ENCODE measurements at places on chromosomes 16 and 17.
A peak's percentile ranks its signal among the peaks of the same experiment; 100 is the strongest.

DNA sequence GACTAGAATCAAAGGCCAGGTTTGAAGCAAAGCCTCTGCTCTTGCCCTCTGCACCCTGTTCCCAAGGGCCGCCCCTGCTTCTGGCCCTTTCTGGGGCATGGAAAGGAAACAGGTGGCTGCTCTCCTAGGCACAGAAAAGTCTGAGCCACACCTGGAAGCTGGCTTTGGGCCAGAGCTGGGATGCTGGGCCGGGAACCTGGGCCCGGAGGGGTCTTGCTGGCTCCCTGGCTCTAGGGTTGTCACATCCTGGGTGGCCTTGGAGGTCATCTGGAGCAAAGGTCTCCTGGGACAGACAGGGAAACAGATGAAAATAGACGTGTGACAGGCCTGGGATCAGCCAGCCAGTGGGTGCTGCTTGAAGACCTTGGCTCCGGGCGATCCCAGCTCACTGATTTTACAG is 74.1 kb upstream of the LHX1 start:
- DNase-seq = no peak

DNA sequence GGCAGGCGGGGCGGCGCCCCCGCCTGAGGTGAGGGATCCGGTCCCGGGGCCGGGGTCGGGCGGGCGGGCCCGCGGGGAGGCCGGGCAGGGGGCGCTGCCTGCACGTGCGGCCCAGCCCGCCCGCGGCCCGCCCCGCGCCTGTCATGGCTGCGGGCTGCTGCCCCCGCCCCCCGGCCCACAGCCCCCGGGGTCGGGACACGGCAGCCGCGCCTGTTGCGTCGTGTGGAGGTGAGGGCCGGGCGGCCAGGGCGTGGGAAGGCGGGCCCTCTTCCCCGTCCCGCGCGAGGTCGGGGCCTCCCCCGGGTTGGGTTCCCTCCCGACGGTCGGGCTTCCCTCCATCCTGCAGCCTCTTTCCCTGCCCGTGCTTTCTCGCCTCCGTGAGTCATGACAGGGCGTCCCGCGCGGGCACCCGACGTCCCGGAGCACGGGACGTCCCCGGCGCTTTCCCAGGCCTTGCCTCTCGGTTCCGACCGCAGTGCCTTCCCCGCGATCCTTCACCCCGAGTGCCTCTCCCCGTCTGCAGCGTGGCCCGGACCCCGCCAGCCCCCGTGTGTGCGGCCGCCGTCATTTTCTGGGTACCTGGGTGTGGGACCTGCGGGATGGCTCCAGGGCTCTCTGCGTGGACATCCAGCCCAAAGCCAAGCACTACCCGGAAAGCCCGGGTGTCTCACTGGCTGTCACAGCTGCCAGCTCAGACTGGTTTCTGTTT is 76.7 kb downstream of the CHD9 start:
- DNase-seq = peak; percentile 69

DNA sequence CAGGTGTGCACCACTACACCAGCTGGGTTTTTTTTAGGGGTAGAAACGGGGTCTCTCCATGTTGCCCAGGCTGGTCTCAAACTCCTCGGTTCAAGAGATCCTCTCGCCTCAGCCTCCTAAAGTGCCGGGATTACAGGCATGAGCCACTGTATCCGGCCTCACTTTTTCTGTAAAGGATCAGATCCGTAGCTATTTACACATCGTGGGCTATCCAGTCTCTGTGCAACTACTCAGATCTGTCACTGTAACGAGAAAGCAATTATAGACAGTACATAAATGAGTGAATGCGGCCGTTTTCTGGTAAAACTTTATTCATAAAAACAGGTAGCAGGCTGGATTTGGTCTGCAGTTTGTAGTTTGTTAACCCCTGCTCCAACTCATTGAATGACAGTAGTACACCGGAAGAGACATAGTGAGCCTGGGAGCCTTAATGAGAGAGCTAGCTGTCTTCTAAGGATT is 44.5 kb downstream of the VMP1 start:
- DNase-seq = no peak

- DNase-seq = no peak
Observed at GRCh38 chr17:58487589-58488427, at the start of gene HSF5. Gene HSF5 (minus strand): TSS chr17:58488408. CDS start chr17:58488274, 134 bp downstream.

DNA sequence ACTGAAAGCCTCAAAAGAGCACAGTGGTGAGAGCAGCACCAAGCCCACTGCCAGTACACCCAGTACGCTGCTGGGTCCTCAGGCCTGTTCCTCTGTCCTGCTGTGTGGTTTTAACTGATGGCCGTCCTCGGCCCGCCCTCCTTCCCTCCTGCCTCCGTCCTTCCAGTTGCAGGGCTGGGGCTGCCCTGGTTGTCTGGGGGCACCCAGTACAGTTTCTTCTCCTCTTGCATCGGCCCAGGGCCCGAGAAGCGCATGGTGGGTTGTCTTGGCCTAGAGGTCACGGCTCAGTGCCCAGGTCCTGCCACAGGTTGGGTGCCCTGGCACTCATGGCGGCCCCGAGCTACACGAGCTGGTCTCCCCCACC is 70.8 kb upstream of the KCTD5 start:
- DNase-seq = no peak

GRCh38 chr17:2366747-2367494 is 29.6 kb downstream of the SGSM2 start:
- peak; percentile 33 for DNase-seq

- DNase-seq = no peak
Observed at GRCh38 chr17:13462146-13462545, 139.6 kb downstream of the HS3ST3A1 start.

DNA sequence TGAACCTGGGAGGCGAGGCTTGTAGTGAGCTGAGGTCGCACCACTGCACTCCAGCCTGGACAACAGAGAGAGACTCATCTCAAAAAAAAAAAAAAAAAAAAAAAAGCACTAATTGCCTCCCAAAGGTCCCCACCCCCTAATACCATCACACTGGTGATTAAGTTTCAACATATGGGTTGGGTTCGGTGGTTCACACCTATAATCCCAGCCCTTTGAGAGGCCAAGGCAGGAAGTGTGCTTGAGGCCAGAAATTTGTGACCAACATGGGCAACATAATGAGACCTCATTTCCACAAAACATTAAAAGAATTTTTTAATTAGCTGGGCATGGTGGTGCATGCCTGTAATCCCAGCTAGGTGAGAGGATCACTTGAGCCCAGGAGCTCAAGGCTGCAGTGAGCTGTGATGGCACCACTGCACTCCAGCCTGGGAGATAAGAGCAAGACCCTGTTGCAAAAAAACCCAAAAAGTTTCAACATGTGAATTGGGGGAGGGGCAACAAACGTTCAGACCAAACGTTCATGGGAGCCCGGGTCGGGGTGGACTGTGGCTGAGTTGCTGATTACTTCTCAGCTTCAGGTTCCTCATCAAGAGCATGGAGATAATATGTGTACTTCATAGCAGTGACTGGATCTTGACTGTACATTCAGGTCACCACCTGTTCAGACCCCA is 62.1 kb upstream of the NOL11 start:
- no peak for DNase-seq

Data from BE2C (cell line).